ENCODE measurements at places on chromosomes 2 and 18.
A peak's percentile ranks its signal among the peaks of the same experiment; 100 is the strongest.

GRCh38 chr2:27506587-27506986 lies 9.9 kb downstream of the GCKR start:
- DNase-seq, result no peak

DNA sequence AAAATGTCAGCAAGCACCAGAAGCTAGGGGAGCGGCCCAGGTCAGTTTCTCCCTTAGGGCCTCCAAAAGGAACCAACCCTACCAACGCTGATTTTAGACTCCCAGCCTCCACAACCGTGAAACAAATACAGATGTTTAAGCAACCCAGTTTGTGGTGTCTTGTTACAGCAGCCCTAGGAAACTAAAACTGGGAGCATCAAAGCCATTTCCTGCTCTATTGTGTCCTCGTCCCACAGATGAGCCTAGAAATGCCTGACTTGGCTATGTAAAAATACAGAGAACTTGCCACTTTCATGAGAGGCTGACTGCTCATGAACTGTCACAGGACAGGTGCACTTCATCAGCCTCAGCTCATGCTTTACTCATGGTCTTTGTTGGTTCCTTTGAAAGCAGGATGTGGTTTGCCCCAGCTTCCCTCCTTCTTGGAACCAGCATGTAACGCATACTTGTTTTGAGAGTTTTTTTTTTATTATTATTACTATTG lies 97.6 kb upstream of the SLC39A10 start:
- peak; percentile 23 for DNase-seq

DNA sequence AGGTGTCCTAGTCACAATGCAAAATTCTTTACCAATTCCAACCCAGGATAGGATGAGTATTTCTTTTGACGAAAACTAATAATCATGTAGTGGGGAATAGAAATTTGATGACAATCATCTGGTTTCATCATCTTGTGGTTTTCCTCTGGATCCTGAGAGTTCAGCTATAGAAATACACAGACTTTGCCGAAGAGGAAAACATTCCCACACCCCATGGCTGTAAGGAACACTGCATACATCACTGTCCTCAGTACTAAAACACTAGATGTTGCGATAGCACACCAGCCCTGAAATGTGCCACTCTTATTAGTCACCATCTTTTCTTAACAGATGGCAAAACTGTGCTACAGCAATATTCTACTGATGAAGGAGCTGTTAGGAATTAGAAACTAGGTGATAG lies 29.4 kb downstream of the CERKL start:
- peak; percentile 13 for DNase-seq

DNA sequence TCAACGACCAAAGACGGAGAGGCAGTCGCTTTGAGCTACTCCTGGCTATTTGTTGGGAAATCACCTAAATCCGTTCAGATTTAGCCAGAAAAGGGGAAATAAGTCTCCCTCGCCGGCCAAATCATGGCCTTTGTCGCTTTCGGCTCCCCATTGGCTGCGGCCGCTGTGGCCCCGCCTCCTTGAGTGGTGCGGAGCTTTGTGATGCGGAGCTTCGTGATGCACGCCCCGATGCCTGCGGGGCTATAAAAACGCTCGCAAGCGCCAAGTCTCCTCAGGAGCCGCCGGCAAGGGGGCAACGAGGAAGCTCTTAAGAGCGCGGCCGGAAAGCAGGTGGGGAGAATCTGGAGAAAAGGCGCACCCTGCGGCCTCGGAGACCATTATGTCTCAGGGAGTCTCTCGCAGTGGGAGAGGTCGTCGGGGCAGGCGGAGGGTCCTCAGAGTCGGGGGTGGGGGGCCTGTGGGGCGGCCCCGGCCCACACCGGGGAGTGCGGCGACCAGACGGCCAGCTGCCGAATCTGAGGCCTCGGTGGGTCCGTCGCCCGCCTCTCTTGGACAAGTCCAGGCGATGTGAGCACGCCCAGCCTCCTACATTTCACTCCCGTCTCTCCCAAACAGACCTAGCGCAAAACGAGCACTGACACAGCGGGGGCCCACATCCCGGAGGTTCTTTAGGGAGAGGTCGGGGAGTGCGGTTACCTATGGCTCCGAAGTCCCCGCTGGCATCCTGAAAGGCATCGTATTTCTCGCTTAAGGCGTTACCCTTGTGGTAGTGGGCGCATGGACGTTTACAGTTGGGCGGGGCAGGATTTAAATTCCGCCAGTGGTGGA lies at the start of gene CABYR:
CABYR (plus strand) TSS at position 274 of the 828 bp plus-strand sequence. CDS start 4,053 bp downstream, outside the sequence.
- peak; percentile 88 for DNase-seq

GRCh38 chr2:78077633-78078032 lies 555.5 kb upstream of the LRRTM4 start:
- DNase-seq, result no peak

DNA sequence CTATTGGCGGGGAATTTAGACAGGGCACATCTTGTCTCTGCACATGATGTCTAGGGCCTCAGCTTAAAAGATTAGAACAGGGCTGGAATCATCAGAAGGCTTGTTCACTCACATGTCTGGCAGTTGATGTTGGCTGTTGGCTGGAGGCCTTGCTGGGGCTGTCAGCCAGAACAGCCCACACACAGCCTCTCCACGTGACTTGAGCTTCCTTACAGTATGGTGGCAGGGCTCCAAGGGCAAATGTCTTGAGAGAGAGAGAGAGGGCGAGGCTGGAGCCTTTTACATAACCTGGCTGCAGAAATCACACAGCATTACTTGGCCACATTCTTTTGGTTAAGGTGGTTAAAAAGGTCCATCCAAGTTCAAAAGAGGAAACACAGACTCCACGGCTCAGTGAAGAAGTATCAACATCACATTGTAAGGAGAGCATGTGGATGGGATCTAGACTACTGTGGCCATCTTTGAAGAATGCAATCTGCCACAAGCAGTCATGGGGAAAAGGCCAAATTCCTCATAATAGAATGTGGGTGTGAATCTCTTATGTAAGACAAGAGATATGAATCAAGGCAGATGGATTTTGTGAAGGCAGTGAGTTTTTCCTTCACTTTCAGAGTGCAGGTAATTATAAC lies 30.4 kb downstream of the SRSF7 start:
- peak; percentile 80 for DNase-seq

GRCh38 chr2:168571061-168571460 lies 115.0 kb downstream of the CERS6 start:
- DNase-seq, result peak; percentile 44

DNA sequence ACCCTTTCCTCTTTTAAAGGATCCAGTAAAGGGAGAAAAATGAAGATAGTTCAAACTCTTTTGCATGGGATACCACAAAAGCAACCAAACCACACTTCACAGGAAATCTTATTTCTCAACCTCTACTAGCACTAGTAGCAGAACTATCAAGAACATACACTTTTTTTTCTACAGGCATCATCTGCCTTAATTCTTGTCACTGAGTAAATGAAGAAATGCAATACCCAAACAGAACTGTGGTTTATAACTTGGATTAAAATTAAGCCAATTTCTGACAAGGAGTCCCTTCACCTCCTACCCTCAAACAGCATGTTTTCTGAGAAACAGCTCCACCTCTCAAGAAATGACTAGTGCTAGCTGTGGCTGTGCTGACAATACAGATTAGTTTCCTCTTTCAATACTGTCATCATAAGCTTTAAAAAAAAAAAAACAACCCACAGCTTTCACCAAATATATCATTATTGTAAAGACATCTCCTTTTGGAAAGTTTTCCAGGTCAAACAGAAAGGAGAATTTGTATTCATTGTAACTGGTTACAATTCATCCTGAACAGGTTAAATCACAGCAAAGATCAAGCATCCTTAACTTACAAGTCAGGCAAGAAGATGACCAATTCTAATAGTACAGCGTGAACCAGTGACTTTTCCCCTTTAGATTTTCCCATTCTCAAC lies 44.4 kb downstream of the PTPN2 start:
- peak; percentile 74 for DNase-seq

DNA sequence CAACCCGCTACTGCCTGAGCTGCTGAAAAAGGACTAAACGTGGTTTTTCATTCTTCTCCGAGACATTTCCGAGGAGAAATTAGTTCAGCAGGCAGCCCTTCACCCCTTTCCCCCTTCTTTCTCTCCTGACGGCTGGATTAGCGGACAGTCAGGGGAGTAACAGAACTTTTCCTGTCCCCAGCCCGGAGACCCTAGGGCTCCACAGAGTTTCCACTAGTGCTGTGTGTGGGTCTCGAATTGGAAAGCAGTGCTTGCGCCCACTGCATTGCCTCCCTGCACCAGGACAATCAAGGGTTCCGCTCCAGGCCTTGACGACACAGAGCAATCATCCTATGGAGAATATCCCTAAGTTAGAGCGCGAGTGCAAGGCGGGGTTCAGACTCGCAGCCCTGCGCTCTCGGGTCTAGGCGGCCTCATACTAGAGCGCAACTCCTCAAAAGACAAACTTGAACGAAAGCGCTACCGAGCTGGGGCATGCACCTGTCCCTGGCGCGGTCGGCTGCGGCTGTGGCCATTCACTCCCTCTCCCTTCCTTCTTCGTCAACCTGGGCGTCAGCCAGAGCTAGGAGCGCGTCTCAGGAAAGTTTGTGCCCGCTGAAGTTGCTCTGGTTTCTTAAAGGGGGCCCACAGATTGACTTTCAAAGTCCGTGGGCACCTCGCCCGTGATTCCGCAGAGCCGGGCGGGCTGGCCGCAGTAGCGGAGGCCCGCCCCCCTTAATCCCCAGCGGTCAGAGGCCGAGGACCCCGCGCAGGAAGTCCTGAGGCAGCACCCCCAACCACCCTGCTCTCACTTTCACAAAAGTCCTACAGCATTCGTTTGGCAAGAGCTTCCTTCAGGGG lies 801 bp downstream of the OSR1 start:
- DNase-seq, result no peak

DNA sequence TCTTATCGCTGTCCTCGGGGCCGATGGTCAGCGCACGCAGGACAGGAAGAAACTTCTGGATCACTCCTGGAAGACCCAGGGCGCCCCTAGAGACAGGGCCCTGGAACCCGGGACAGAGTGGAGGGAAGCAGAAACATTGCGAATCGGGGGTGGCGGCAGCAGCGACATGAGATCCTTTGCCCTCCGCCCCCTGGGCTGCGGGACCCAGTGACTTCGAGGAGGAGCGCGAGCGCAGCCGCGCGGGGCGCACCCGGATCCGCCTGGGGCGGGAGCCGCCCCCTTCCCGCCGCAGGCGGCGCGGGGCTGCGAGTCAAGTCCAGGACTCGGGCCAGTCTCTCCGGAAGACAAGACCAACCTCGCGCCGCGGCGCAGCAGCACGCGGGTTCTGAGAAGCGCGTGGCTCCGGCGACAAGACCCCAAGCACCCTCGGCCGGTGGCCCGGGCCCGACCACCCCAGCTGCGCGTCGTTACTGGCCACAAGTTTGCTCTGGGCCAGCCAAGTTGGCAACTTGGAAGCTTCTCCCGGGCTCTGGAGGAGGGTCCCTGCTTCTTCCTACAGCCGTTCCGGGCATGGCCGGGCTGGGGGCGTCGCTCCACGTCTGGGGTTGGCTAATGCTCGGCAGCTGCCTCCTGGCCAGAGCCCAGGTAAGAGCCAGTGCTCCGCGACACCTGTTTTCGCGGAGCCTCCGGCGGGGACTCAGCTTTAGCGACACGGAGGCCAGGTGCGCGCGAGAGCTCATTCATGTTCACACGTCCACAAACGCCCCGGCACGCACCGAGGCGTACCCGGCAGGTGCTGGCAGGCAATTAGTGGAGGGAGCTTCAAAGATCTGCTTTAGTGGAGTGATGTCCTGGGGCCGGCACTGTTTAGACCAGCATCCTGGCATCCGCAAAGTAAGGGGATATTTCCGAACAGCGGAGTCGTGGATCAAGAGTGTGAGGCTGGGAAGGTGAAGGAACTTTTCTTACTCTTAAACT lies at the start of gene PTH2R:
PTH2R (plus strand) TSS at position 319 of the 978 bp plus-strand sequence; CDS start at position 571, 252 bp downstream.
- no peak for DNase-seq

- no peak for DNase-seq
Measured at GRCh38 chr2:147756069-147756468, 88.8 kb upstream of the ACVR2A start.

DNA sequence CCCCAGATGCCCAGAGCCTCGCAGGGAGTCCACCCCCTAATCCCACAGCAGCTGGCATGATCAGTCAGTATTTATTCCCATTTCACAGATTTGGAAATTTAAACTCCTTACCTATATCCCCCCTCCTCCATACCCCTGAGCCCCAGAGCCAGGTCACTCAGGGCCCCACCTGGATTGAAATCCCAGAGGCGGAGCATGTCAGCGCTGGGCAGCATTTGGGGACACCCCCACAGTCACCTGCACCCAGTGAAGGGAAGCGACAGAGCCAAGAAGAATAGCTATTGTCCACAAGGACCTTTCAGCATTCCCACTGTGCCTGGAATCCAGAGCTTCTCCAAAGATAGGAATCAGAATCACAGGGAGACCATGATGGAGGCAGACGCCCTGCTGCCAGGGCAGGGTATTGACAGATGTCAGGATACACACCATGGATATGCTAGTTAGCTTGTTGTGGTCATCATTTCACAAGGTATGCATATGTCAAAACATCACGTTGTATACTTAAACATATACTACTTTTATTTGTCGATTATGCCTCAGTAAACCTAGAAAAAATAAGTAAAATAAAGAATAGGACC lies 968 bp upstream of the ASTL start:
- no peak for DNase-seq

DNA sequence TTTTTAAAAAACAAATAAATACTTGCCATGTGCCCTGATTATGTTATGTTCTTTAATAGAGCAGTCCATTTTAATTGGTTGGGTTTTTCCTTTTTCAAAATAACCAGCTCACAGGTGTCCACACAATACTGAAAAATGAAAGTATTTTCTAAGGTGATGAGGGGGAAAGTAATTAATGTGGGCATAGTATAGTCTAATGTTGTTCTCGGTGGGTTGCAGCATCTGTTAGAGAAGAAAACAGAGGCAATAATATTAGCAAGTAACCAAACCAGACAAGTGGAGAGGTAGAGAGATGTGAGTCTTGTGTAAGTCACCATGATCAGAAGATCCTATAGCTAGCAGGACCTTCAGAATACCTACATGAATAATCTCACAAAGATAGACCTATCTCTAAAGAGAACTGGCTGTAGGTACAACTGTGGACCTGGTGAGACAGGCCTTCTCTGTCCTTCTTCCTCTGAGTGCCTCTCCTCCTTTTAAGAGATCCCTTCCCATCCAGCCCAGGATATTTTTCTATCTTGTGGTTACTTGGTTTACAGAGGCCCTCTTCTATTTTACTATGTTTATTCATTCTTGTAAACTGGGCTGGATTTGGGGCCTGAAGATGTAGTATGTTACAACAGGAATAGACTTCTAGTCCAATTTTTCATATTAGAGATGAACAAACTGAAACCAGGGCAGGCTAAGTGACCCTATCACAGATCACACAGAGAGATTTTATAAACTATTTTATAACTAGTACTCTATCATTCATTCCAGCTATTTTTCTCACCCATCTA lies 67.1 kb upstream of the MSTN start:
- DNase-seq, result no peak

GRCh38 chr2:164044622-164045021 lies 308.8 kb upstream of the FIGN start:
- no peak for DNase-seq

GRCh38 chr2:219987830-219988229 lies 360.4 kb downstream of the SLC4A3 start:
- DNase-seq, result no peak

- no peak for DNase-seq
Measured at GRCh38 chr2:215750763-215751162, 262.6 kb downstream of the MREG start.

- no peak for DNase-seq
Measured at GRCh38 chr18:34651586-34652369, 58.3 kb upstream of the DTNA start.
